NCI-H1048 (cell line): ENCODE measurements at places on chromosomes 4 and X.
A peak's percentile ranks its signal among the peaks of the same experiment; 100 is the strongest.

DNA sequence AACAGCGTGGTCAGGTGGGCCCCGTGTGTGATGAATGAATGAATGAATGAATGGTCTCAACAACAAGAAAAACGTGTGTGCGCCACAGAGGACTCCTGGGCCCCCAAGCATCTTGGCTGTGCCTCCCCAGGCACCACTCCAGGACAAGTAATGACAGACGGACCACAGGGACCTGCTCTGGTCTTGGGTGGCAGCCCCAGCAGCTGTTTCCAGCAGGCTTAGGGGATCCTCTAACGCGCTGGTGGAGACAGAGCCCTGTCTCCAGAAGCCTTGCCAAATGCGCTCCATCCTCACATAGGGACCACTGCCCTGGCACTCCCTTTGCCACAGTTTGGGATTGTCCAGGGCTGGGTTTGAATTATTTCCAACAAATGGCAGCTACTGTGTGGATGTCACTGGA is 39.1 kb downstream of the PSAPL1 start:
- no peak for DNase-seq

GRCh38 chrX:53125506-53125905 is 31.6 kb downstream of the KANTR start:
- DNase-seq = no peak

DNA sequence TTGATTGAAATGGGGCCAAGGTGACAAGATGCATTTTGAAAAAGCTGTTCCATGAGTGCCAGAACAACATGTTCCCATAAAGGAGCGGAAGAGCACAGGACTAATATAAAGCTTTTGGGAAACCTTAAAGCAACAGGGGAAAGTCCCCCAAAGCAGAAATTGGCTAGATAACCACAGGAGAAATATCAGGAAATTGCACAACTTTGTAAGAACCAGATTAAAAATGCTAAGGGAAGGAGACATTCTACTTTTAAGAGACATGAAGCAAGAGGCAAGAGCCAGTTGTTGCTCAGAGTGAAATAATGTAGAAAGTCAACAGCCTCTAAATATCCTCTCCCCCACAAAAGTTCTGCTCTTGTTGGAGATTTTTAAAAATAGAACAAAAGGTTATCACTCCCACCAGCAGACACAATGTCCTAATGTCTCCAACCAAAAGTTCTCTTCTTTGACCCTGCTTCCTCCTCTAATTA is 85.2 kb upstream of the LNX1 start:
- no peak for DNase-seq

DNA sequence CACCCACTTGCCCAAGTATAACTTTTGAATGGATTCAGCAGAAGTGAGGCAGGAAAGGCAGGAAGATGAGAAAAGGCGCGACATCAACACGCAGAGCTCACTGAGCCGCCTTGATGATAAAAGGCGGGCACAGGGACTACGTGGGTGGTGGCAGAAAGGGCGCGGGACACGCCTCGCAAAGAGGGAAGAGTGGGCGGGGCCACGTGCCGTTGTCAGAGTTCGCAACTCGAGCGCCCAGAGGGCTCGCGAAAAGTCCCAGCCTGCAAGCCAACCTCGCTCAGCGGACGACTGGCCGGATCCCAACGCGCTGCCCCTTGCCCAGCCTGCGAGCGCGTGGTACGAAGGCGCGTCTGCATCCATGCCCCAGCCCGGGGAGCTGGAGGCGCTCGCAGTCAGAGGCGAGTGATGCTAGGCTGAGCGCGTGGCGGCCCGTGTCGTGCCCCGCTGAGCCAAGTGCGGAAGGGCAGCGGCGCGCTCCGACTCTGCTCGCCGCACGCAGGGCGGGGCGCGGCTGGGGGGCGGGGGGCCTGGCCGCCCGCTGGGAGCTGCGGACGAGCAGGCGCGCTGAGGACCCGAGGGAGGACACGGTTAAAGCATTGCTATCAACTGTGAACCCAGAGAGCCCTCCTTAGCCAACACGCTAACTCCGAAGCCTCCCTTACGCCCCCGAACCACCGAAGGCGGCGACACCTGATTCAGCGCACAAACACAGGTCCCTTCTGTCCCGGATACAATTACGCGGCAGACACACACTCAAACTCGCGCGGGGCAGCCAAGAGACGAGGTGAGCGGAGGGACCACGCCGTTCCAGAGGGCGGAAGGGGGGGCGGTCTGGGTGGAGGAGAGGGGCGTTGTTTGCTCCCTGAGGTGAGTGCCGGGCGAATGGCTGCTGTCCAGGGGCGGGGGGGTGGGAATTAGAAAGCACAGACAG is at the start of gene UGT8:
UGT8 (plus strand) TSS at position 617 of the 931 bp plus-strand sequence. CDS start 24,074 bp downstream, outside the sequence.
- peak; percentile 36 for DNase-seq

DNA sequence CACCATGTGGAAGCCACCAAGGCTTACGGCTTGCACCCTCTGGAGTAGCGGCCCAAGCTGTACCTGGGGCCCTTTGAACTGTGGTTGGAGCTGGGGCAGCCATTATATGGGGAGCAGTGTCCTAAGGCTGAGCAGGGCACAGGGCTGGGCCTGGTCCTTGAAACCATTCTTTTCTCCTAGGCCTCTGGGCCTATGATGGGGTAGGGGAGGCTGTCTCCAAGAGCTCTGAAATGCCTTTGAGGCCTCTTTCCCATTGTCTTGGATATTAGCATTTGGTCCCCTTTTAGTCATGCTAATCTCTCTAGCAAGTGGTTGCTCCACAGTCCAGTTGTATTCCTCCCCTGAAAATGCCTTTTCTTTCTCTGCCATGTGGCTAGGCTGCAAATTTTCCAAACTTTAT is 96.4 kb upstream of the ARX start:
- DNase-seq = no peak

DNA sequence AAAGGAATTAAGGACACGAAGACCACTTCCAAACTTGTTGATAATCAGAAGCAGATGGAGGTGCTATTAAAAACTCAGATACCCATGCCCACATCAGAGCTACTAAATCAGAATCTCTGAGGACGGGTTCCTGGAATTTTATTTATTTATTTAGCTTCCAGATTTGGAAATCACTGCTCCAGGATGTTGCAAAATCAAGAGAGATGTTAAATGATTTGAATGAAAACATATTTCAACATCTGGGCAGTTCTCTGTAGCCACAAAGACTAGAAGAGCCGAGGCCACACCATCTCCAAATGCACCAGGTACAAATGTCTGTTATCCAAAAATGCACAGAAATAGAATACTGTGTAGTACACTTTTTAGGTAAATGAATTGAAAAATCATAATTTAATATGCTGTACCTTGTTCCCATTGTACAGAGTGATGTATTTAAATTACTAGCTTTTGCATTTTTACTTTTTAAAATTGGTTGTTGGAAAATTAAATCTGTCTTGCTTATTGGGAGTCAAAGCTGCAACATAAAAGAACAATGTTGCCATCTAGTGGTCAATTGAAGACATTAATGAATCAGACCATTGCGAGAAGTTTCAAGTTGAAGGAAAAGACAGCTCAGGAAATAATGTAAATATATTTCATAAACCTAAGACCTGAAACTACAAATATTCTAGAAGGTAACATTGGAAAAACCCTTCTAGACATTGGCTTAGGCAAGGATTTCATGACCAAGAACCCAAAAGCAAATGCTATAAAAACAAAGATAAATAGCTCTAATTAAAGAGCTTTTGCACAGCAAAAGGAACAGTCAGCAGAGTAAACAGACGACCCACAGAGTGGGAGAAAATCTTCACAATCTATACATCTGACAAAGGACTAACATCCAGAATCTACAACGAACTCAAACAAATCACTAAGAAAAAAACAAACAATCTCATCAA is 151.3 kb upstream of the TTC29 start:
- DNase-seq = peak; percentile 32

GRCh38 chrX:10932842-10933440 is 178.2 kb upstream of the HCCS start:
- DNase-seq = no peak

DNA sequence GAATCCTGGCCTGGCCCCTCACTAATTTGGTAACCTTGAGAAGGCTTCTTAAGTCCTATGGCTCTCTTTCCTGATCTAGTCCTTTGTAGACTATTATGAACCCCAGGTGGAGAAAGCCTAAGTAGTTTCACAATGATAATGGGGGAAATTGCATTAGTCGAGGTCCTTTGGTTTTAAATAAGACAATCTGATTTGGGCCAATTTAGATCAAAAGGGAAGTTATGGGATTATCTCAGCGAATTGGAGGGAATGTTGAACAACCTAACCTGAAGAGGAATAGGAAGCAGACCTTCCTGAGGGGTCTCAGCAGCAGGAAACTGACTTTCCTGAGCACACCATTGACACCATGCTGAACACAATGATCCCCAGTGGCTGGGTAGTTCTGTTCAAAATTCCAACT is 331.5 kb downstream of the PRDM5 start:
- no peak for DNase-seq

DNA sequence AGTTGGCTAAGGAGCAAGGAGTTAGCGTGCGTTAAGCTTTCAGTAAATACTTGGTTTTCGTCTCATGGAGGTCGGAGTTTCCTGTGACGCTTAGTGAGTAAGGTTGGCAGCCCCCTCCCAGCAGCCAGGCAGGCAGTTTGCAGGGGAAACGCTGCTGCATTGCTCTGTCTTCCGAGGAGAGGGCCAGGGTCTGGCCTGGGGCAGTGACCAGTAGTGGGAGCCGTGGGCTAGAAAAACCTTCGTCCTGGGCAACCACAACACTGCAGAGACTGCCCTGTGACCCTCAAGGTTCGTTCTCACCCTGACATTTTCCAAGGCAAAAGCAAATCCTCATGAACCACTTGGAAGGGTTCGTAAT is 432 bp downstream of the TMEM175 start:
- DNase-seq = no peak

- DNase-seq = no peak
Observed at GRCh38 chr4:176193126-176193525, 2.3 kb downstream of the SPATA4 start.

DNA sequence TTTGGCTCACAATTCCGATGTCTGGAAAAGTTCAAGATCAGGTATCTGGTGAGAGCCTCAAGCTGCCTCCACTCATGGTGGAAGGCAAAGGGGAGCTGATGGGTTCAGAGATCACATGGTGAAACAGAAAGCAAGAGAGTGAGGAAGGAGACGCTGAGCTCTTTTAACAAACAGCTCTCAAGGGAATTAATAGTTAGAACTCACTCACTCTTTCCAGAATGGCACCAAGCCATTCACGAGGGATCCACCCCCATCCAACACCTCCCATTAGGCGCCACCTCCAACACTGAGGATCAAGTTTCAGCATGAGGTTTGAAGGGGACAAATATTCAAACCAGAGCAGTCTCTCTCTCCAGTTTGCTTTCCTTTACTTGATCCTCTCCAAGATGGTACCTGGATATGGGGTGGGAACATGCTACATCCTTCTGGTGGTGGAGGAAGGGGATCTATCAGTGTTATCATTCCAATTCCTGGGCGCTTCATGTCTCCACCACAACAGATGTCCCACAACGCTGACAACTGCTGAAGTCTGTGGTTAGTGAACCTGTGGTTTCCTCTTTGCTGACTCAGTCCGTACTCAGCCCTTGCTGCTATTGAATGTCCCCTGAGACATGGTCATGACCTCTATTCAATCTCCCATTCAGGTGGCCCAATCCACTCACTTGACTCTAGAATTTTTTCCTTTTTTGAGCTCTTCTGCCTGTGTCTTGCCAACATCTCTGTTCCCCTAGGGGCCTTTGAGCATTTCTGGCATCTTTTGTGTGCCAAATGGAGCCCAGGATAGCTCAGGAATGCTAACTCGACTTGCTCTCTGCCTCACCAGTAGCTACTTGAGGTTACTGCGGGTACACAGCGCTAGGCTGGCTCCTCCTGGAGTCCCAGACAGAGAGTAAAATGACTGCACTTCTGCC is 395.2 kb downstream of the MID1IP1 start:
- no peak for DNase-seq

DNA sequence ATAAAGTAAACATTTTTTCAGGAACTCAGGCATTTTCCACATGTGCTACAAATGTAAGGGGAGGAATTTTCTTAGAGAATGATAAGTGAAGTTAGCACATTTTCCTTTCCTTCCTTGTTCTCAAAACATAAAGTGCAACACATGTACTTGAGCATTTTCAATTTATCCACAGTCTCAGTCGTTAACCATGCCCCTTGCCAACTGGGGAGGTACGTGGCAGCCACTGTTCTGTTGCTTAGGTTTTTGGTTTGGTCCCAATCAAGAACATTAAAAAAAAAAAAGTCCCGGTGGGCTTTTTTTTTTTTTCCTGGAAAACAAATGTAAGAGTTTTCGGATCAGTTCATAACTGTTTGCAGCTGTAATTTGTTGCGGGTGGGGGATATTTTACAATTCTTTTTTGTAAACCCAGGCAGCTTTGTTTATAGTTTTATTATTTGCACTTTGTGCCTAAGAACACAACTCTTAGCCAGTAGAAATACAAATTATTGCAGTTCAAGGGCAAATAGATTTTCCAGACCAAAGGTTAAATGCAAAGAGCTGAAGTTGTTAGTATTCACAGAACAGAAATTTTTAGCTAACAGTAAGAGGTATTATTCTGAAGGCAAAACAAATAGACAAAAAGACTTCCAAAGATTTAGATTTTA is 112.1 kb upstream of the NAP1L5 start:
- DNase-seq = no peak

DNA sequence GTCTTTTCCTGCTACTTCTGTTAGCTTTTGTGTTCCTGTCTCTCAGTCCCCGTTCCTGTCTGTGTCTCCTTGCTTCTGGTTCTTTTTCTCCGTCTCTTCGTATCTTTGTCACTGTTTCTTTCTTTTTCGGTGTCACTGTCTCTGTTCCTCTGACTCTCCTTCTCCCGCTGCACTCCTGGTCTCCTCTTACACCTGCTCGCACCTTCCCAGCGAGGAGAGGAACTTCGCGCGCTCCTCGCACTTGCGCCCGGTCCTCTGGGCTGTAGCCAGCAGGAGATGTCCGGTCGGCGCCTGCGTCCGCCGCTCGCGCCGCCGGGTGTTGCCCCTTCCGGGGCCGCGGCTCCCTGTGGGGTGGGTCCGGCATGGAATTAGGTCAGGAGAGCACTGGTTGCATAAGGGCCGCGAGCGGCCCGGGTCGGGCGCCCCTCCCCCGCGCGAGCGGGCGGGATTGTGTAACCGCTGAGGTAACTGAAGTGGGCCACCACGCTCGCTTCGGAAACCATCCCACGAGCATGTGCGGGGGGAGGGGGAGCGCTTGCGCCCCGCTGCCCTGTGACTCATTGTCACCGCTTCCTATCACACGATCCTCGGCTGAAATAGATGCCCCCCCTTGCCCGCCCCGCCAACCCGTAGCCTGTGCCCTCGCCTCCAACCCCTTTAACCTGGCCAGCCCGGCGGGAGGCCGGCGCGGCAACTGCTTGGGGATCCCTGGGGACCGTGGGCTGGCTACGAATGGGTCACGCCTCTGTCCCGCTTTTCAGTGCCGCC is 1.6 kb downstream of the LONRF3 start:
- no peak for DNase-seq

GRCh38 chr4:146311238-146311970 is 97.1 kb downstream of the REELD1 start:
- DNase-seq = no peak

GRCh38 chr4:80343887-80344286 is 8.4 kb downstream of the CFAP299 start:
- DNase-seq = no peak

DNA sequence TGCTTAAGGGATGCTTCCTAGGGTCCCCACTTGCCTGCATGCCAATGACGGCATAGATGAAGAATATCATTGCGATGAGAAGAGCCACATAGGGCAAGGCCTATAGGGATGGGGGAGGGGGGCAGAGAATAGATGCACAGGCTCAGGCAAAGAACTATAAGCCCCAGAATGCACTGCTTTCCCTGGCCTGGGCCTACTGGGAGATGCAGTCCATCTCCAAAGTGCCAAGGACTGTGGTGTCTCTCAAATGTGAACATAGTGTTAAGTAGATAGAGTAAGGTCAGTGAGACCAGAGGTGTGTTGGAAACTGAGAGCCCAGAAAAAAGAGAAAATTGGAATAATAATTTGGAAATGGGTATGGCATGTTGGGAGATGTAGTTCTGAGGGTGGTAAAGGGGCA is 12.2 kb upstream of the SYP start:
- DNase-seq = no peak

- no peak for DNase-seq
Observed at GRCh38 chr4:7658341-7659204, 223.8 kb upstream of the PSAPL1 start.
